ENCODE measurements at places on chromosomes 3 and 15.

- DNase-seq: no peak
Observed at GRCh38 chr15:68400066-68400456, 31.9 kb downstream of the ITGA11 start.

DNA sequence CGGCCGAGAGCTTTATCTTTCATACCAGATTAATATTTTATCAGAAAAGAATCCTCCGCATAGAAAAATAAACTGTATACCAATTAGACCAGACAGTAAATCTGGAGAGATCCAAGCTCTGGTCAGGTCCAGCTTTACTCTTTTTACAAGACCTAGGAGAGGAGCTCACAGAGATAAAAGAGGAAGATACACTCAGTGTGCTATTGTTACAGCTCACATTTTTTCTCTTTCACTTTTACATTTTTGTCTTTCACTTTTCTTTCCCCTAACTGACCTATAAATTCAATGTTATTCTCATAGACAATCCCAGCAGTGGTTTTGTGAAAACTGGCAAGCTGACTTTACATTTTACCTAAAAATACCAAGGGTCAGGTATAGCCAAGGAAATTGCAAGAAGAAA, 55.8 kb downstream of the GUCA1C start:
- no peak for DNase-seq

GRCh38 chr3:7820969-7821368, 680.7 kb upstream of the LMCD1 start:
- DNase-seq: no peak

DNA sequence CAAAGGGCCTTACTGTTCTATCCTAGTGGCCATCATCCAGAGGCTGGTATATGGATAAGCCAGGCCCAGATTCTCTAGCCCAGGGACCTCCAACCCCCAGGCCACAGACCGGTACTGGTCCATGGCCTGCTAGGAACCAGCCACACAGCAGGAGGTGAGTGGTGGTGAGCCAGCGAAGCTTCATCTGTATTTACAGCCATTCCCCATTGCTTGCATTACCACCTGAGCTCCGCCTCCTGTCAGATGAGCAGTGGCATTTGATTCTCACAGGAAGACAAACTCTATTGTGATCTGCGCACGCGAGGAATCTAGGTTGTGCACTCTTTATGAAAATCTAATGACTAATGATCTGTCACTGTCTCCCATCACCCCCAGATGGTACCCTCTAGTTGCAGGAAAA, 30.1 kb upstream of the TPM1 start:
- DNase-seq: no peak

DNA sequence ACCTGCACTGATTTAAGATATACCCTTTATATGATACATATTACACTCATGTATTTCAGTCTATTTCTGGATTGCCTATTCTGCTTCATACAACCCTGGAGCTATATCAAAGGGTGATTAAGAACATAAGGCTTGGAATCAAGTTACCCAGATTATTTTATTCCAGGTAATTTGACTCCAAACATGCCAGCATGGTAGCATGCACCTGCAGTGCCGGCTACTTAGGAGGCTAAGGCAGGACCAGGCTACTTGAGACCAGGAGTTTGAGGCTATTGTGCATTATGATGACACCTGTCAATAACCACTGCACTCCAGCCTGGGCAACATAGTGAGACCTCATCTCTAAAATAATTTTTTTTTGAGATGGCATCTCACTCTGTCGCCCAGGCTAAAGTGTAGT, 50.4 kb upstream of the NEO1 start:
- DNase-seq: no peak

DNA sequence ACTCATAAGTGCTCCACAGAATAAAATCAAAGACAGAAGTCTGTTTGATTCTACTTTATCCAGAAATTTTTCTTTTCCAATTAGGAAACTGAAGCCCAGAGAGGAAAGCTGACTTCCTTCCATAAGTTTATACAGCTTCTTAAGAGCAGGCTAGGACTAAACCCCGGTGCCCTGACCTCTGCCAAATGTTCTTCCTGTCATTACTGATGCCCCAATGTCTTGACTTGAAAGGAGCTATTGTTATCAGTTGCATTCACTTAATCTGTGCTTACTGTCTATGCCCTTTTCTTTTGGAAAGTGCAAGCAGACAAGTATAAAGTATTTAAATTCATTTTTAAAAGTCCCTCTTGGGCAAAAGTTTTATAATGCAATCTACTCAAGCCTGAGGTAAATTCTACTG, 18.1 kb downstream of the CD200 start:
- DNase-seq: no peak

DNA sequence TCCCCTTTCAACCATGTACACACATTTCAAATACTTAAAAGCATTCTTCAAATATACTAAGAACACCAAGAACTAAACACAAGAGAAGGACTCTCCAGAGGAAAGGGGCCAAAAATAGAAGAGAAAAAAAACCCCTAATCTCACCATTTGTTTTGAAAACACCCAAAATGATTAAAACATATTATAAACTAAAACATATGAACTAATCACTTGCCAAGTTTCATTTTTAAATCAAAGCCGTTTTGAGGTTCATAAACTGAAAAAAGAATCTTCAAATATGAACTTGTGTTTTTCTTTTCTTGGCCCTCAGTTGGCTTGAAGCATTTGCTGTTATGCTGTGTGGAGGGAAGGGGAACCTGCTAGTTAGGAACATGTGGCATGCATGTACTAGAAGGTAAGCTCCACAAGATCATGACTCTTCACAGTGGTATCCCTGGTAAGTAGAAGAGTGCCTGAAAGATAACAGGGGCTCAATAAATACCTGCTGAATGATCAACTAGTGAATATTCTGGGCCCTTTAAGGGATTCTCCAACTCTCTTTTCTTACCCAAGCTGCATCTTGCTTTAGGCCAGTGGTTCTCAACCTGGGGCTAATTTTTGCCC, 224.5 kb downstream of the TIGIT start:
- no peak for DNase-seq

DNA sequence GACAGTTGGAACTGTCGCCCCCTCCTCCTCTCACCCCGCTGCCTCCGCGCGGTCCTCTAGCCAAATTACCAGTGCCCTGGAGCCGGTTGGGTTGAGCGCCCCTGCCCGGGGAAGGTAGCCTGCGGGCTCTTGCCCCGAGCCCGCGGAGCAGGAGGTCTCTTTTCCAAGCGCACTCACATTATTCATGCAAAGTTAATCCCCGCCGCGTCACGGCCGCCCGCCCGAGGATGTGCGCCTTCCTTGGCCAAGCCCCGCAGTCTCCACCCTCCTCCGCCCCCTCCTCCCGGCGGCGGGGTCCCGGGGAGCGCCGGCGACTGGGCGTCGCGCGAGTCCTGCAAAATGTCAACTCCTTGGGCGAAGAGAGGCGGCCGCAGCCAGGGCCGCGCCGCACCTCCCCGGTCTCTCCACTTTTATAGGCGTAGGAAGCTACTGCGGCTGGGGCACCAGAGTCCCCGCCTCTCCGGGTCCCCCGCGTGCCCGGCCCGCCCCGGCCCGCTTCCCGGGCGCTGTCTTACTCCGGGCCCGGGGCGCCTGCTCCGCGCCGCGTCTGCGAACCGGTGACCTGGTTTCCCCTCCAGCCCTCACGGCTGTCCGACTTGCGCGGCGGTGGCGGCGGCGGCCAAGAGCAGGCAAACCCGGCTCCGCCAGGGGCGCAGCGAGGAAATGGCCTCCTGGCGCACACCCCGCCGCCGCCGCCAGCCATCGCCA, at the start of gene THRB:
Gene THRB (minus strand): TSS at position 233 of the 708 bp plus-strand sequence.
- peak; percentile 19 for DNase-seq

- DNase-seq: peak; percentile 73
Observed at GRCh38 chr3:167684388-167684993, 30.7 kb upstream of the WDR49 start.
